ENCODE measurements at places on chromosomes 12 and 14.

- H3K4me1 ChIP-seq: no peaks in the 10 kb centered on the region
- H3K4me3 ChIP-seq: no peak overlapping the region
- no peaks in the 10 kb centered on the region for H3K36me3 ChIP-seq
- no peaks in the 10 kb centered on the region for H3K27me3 ChIP-seq
- H3K27ac ChIP-seq: no peak overlapping the region
These were observed 226.2 kb downstream of the ADAMTS20 start for GRCh38 chr12:43325786-43326185.

- H3K27ac ChIP-seq: peak overlapping the region; percentile 92
- peaks cover 6% of the 10 kb centered on the region for H3K4me1 ChIP-seq
- H3K4me3 ChIP-seq: no peak overlapping the region
- DNase-seq: no peak
These were observed 16.9 kb downstream of the ASB2 start for GRCh38 chr14:93959239-93960107.

DNA sequence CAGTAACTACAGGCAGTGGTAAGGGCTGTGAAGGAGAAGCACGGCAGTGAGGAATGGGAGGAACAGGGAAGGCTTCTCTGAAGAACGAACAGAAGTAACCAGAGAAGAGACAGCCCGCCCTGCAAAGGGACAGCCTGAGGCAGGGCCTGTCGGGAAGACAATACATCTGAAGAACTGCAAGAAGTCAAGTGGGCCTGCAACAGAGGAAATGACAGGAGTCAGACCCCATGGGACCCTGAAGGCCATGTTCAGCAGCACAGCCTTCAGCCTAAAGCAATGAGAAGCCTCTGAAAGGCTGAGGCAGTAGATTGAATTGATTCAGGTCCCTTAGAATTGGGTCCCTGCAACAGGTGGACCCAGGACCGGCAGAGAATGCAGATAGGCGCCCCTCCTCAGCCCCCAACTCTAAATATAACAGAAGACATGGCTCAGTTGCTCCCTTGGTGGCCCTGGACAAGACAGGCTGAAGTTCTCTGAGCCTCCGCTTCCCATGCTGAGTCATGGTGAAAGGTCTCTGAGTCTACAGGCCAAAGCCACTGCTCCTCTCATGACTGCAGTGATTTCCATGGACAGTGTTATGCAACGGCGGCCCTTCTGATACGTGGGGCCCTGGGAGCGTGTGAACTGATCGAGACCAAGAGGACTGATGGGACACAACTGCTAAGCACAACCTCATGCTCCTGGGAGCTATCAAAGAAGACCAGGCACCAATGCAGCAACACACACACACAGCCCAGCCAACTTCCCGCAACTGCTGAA, 10.8 kb upstream of the ACTR6 start:
- no peaks in the 10 kb centered on the region for H3K27me3 ChIP-seq
- DNase-seq: no peak
- no peak overlapping the region for H3K27ac ChIP-seq

GRCh38 chr14:37443461-37443860, 151.6 kb downstream of the FOXA1 start:
- no peak for DNase-seq
- peaks cover 5% of the 10 kb centered on the region for H3K4me1 ChIP-seq

GRCh38 chr14:35287431-35288013, 4.7 kb upstream of the PSMA6 start:
- H3K27ac ChIP-seq: no peak overlapping the region
- no peak for DNase-seq
- peaks cover 2% of the 10 kb centered on the region for H3K36me3 ChIP-seq
- no peak overlapping the region for H3K4me3 ChIP-seq
- H3K27me3 ChIP-seq: no peaks in the 10 kb centered on the region

All from progenitor cell of endocrine pancreas (in vitro differentiated cells).